ENCODE measurements at places on chromosomes 3 and 15.

GRCh38 chr15:38695249-38696108, 130.9 kb upstream of the RASGRP1 start:
- no peak for DNase-seq

DNA sequence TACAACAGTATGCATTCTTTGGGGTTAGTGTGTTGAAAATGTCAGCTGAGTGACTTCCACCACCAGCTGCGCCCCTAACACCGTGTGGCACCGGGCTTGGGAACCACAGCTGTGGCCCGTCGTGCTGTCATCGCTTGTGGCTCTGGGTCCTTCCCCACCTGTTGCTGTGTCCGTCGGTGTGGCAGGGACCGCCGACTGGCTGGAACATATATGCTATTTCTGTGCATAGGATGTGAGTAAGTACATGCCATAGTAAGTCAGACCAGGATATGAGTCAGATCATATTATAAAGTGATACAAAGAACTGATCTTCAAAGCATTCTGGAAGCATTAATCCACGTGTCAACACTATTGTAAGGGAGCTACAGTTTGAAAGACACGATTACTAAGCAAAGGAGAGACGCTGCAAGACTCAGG, 31.9 kb downstream of the EHD4 start:
- no peak for DNase-seq

DNA sequence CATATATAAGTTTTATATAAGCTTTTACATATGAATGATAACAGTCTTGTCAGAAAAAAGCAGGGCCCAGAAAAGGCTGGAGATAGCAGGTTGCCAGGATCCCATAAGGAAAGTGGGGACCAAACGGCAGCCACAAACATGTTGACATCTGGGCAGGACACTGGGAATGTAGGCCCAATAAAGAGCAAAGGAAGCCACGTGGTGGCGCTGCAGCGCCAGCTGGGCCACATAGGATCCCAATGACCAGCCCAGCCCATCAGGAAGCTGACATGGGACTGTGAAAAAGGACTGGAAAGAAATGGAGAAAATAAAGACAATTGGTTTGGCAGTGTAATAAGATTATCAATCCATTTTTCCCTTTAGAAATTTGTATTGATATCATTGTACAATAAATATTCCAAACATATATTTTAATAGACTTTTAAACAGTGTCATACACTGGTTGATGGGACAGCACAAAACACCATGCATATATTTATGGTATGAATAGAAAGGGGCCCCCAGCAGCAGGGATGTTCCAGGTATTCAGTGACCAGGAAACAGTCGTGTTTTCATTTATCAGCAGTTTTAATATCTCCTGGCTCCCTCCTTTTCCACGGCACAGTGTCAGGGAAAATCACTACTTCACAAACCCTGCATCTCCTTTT, 89.0 kb upstream of the STRIT1 start:
- DNase-seq: peak; percentile 23

DNA sequence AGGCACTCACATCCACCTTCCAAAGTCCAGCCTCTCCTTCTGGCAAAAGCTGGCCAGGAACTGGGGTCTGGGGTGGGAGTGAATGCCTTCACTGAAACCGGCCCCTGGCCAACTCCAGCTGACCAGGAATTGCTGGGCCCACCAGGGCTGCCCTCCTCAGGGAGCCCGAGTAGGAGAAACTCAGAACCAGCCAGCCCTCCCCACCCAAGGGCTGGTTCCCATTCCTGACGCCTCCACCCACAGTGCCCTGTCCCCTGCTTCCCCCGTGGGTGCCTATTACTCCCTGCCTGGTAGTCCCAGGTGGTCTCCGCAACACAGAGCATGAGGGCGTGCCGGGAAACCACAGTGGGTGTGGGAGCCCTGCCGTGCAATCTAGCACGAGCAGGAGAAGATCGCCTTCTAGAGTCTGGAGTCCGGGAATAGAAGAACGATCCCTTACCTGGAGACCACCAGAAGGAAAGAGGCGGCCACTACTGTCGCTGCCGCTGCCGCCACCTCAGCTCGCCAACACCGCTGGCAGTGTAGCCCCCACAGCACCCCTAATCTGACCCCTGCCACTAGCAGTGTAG, 178.8 kb downstream of the POTEB3 start:
- DNase-seq: no peak

DNA sequence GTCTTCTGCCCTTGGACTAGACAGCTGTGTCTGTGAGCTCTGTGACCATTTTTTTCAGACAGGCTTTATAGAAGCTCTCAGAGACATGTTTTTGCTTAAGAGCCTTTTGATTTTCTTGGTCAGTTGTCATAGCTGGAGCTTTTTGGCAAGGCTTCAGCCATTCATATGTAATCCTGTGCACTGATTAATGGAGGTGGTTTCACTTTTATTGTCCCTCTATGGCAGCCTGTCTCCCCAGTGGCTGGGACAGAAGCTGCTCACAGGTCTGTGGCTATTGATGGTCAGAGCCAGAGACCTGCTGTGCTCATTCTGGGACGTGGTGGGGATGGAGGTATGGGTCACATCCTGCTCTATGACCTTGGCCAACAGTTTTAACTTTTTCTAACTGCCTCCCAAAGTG, 226.6 kb upstream of the LRRFIP2 start:
- DNase-seq: no peak

DNA sequence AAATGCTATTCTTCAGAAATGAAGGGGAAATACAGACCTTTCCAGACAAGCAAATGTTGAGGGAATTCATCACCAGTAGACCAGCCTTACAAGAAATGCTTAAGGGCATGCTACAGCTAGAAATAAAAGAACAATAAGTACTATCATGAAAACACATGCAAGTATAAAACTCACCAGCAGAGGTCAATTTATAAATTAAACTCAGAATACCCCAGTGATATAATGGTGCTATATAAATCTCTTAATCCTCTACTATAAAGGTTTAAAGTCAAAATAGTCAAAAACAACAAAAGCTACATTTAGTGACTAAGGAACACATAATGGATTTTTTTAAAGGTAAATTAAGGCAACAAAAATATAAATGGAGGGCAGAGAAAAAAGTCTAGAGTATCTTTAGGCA, 142.5 kb downstream of the CPNE4 start:
- DNase-seq: no peak

- no peak for DNase-seq
These were observed 60.4 kb downstream of the BOC start for GRCh38 chr3:113271594-113272384.

DNA sequence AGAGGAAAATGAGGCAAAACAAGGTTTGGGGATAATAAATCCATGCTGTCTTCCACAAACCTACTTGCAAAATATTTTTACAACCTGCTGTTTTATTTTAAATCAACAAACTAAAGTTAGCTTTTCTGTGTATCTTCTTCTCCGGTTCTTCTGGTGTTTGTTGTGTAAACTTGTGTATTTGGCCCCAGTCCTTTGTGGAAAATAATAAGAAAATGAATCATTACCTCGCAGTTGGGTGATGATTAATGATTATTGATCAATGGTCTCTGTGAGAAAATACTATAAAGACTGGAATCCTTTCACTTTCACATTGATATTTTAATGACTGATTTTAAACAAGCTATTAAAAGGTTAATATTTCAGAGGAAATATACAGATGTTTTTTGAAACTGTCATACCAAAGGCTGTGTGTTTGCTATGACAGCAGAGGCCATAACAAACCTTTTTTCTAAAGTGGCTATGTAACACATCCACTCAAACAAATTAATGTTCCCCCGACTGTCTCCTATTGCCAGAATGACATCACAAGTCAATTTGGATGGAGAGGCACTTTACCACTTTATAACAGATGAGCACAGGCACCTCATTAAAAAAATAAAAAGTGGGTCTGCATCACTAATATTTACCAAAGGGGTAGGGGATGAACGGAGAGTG, 152.5 kb downstream of the MEX3B start:
- no peak for DNase-seq

DNA sequence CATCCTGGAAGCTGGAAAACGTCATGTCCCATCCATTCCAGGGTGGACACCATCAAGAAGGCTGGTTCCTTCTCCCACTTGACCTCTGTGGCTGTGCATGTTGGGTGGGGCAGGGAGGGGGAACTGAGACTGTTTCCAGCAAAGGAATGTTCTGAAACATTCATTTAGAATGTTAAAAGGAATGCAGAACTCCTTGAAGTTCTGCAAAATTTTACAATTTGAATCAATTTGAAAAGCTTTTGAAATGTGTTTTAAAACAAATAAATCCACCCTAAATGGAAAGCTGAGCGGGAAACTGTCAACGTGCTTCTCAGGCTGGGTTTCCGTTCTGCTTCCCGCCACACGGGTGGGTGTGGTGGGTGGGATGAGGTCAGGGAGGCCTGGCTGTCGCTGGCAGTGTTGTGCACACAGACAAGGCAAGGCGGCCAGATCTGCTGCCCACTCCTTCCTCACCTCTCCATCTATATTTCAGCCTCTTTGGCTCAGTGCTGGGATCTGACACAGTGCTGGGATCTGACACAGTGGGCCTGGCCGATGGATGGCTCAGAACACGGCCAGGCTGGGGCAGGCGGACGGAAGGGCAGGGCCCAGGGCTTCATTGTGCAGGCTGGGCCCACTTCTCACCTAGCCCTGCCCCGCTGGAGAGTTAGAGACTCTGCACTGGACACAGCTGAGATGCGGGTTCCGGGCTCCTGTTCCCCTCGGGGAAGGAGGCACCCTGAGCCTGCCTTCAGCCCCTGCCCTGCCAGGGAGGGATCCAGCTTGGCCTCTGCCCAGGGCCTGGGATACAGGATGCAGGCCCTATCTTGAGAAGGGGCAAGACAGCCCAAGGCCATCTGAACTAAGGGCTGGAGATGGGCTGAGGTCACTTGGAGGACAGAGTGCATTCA, 110.4 kb downstream of the TMEM266 start:
- no peak for DNase-seq

GRCh38 chr3:64530434-64531049, 157.3 kb downstream of the ADAMTS9 start:
- peak; percentile 28 for DNase-seq

GRCh38 chr3:34002569-34003100, 204.2 kb downstream of the PDCD6IP start:
- no peak for DNase-seq

DNA sequence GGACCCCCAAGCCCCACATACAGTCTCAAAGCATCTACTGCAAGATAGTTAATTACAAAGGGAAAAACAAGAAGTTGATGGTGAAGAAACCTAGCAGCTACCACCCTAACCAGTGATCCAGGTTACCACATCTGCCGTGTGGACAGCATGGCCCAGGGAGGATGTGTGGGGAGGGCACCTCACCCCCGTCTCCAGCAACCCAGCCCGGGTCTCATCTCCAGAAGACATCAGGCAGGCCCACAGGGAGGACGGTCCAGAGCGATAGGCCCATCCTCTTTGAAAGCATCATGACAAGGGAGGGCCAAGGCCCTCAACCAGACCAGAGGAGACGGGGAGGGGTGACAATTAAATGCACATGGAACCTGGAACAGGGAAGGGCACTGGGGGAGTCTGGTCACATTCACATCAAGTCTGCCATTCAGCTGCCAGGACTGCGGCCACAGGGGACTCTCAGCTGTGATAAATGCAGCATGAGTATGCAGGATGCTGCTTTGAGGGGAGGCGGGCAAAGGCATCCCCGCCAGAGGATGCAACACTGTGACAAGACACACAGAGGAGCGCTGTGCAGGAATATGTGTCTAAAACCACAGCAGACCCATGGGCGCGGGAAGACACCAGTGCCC, 18.8 kb downstream of the ZXDC start:
- DNase-seq: no peak

DNA sequence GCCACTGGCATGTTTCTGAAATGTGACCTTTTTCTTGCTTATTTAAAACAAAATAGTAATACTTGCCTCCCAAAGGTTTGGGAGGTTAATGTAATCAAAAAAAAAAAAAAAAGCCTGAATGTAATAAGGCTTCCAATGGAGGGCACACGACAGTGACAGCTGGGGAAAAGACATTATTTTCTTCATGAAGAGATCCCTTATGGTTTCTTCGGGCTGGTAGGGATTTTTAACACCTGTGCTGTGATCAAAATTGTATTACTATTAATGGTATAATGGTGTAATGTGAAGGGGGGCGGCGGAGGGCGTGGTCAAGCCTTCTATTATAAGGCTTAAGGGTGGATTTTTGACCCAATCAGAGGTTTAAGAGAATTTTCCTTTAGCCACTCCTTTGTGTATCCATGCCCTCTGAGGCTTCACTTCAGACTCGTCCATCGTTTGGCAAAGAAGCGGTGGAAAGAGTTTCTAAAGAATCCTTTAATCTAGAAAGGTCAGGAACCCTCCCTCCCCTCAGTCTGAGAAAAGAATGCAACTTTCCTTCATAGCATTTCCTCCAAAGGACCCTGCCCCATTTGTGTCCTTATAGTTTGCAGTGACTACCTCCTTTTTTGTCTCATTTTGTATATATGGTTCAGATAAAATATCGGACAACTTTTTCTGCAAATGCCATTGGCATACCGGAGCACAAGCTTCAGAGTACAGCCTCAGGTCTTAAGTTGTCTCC, 89.5 kb upstream of the CHD2 start:
- DNase-seq: peak; percentile 65

DNA sequence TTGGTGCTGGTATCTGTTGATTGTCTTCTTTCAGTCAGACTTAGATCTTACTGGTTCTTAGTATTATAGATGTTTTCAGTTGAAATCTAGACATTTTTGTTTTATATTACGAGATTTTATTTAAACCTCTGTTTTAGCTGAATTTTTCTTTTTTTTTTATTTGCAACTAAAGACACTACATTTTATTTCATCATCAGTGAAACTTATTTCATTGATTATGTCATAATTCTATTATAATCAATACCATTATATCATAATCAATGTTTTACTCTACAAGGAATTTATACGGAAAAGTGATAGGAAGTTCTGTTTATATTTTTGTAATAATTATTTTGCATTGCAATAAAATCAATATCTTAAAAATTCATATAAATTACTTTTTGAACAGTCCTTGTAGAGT, 477.4 kb upstream of the MDFIC2 start:
- DNase-seq: no peak

- no peak for DNase-seq
These were observed 80.2 kb downstream of the BFSP2 start for GRCh38 chr3:133479895-133480669.

DNA sequence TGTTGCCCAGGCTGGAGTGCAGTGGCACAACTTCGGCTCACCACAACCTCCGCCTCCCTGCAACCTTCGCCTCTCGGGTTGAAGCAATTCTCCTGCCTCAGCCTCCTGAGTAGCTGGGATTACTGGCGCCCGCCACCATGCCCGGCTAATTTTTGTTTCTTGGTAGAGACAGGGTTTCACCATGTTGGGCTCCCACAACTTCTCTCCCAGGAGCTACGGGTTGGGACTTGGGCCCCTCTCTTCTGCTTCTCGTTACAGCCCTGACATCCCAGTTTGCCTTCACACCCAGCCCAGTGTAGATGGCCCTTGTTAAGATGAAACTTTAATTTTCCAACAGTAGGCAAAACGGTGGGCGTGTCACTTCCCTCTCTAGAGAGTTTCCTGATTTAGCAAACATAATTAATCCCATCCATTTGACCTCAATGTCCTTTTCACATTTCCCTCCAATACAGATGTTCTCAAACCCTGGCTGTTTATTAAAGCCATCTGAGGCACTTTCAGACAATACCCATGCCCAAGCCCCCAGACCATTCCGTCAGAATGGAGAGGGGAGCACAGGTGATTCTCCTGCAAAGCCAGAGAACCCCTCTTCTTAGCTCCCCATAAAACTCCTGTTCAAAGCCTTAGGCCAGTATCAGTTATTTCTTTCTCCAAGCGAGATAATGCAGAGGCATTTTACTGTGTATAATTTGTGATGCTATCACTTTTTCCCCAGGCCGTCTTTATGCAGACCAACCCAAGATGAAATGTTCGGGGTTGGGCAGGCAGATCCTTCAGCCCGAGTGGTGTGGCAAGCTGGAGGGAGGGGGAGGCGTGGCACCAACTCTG, 245.7 kb downstream of the XXYLT1 start:
- DNase-seq: no peak

GRCh38 chr3:128603811-128604775, 46.5 kb downstream of the RPN1 start:
- DNase-seq: no peak
